Stimulated activated CD8-positive, alpha-beta memory T cell treated with anti-CD3 and anti-CD28 coated beads, Interleukin-15, amount 100 ng/mL, for 48 hours (primary cell): ENCODE measurements at places on chromosomes 11 and 22.

- DNase-seq: no peak
Observed at GRCh38 chr11:120058931-120059330, 79.0 kb downstream of the TRIM29 start.

- DNase-seq: no peak
Observed at GRCh38 chr11:14566331-14567063, 46.3 kb upstream of the PSMA1 start.

- no peak for DNase-seq
Observed at GRCh38 chr11:34114471-34114870, 9.0 kb downstream of the NAT10 start.

DNA sequence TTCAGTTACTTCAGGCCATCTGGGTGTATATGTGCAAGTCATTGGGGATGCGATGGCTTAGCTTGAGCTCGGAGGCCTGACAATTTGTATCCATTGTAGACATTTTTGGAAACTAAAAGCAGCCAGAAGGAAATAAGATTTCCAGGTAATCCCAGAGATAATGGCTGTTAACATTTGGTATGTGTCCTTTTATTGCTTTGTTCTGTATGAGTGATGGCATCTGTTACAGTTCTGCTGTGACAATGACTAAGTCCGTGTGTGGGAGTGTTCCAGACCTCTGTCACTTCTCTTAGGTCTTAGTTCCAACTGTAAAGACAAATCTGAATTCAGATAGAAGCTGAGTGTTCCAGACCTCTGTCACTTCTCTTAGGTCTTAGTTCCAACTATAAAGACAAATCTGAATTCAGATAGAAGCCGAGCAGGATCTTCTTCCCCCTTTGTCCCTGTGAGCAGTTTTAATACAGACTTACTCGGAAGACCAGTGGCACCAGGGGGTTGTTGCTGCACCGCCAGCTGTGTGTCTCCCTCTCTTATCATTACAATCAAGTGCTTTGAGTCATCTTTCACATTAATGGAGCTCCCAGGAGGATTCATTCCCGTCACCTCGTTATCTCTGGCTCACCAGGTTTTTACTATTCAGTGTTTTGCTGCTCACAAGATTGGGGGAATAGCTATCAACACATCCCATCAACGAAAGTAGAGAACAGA, 190.9 kb upstream of the SORL1-AS1 start:
- no peak for DNase-seq

- DNase-seq: no peak
Observed at GRCh38 chr11:74459584-74459983, 7.8 kb downstream of the KCNE3 start.

DNA sequence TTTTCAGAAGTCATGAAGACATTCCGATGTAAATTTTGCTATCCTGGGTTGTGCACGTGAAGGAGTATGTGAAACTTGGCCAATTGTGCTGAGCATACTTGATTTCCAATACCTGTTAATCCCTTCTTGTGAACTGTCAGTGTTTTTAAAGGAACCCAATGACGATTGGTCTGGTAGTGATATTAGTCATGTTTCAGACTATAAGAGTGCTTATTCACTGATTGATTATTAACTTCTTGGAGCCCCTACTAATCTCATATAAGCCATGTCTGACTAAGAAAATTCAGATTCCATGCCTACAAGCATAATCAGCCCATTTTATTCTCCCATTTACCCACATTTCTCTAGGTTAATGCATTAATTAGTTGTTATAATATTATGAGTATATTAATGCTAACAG, 330.8 kb upstream of the MTNR1B start:
- DNase-seq: no peak

GRCh38 chr11:65891219-65892136, 1.0 kb downstream of the CCDC85B start:
- no peak for DNase-seq

DNA sequence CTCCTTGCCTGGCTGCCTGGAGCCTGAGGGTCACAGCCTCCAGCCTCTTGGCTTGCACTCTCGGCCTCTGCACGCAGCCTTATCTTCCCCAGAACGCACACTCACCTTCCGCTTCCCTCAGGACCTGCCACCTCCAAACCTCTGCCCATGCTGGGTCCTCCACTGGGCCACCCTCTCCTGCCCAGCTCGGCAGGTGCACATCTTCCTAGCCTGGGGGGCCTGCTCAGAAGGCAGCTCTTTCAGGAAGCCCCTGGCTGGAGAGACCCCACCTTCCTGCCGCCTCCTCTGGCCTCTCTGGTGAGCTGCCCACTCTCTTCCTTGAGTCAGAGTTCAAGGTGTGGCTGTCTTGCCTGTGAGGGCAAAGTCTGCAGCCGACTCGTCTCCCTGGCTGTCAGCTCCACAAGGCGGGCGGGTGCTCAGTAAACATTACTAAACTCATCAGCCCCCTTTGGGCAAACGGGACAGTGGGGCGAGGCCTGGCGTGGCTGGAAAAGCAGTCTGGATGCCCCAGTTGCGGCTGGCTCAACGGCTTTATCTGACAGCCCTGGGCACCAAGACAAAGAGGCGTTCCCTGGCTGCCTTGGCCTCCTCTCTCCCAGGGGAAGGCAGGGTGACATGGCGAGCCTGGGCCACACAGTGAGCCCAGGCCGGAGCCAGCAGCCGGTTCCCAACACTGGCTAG, 1.7 kb upstream of the LINC01488 start:
- no peak for DNase-seq

- peak; percentile 84 for DNase-seq
Observed at GRCh38 chr11:1763796-1764661, at the start of gene CTSD. CTSD (minus strand) TSS chr11:1763927; CDS start chr11:1763859, 68 bp downstream.

- peak; percentile 73 for DNase-seq
Observed at GRCh38 chr22:23849009-23850006, 8.4 kb upstream of the SLC2A11 start.

DNA sequence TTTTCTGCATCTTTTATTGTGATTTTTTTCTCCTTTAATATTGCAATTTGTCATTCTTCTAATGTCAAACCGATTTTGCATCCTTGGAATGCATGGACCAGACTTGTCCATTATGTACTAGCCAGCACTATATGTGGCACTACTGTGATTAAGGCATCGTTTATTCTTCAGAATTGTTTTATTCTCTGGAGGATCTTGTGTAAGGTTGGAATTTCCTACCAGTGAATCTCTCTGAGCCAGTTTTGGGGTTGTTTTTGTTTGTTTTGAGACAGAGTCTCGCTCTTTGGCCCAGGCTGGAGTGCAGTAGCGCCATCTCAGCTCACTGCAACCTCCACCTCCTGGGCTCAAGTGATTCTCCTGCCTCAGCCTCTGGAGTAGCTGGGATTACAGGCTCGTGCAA, 58.5 kb downstream of the IGLL5 start:
- DNase-seq: no peak

DNA sequence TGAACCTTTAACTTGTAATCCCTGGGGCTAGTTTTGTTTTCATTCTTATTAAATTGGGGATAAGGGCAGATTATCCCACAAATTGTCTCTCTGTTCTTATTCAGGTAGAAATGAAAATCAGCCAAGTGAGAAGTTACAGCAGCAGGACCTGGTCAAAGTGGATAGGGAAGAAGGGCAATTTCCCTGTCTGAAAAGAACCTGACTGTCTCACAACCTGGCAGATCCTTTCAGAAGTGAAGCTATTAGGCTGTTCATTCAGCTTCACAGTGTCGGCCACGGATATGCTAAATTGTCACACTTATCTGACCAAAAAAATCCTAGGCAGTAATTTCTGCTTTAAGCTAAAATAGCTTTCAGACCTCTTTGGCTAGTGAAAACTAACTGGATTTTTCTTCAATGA, 712.6 kb upstream of the ANO5 start:
- DNase-seq: no peak

DNA sequence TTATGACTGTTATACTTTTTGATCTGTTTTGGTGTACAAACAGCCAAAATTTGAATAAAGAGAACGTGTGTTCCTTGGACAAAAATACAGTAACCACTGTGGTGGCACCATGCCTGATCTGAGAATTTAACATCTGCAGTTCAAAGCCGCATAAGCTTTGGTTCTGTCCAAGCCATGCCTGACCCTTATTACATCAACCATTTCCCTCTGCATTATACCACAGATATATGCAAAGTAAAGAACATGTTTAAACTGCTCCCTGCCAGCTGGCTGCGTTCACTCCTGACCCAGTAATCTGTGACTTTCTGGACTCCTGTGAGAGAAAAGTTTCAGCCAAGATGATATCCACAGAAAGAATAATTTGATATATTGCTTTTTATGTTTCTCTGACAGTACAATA, 890.5 kb upstream of the ANO3 start:
- DNase-seq: no peak

GRCh38 chr11:1574238-1574932, 2.3 kb upstream of the DUSP8 start:
- peak; percentile 40 for DNase-seq
